ENCODE measurements at places on chromosomes 11 and 22.

GRCh38 chr11:114259551-114259983 lies 36.6 kb upstream of the NNMT start:
- no peak overlapping the region for H3K27ac ChIP-seq
- no peak for DNase-seq
- no peak overlapping the region for H3K4me3 ChIP-seq
- H3K36me3 ChIP-seq = no peaks in the 10 kb centered on the region

DNA sequence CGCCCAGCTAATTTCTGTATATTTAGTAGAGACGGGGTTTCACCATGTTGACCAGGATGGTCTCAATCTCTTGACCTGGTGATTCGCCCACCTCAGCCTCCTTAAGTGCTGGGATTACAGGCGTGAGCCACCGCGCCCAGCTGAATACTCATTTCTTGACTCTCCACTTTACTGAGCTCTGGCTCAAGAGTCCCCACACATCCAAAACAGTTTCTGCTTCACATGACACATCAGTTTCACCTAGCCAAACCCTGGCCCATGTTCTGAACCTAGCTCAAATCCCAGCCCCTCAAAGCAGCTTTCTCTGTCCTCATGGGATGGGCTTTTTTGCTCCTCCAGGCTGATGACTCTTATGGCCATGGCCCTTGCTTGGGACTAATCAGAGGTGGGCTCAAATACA lies 9.8 kb downstream of the HYOU1 start:
- H3K4me3 ChIP-seq = no peak overlapping the region
- H3K4me1 ChIP-seq = peaks cover 40% of the 10 kb centered on the region
- H3K36me3 ChIP-seq = peaks cover 41% of the 10 kb centered on the region
- H3K27me3 ChIP-seq = no peaks in the 10 kb centered on the region

GRCh38 chr11:45830596-45830995 lies 16.7 kb upstream of the CRY2 start:
- H3K36me3 ChIP-seq = no peaks in the 10 kb centered on the region
- DNase-seq = no peak
- H3K27me3 ChIP-seq = peaks cover 10% of the 10 kb centered on the region
- H3K4me3 ChIP-seq = no peak overlapping the region
- H3K4me1 ChIP-seq = peaks cover 12% of the 10 kb centered on the region

GRCh38 chr11:85685820-85686459 lies at the start of gene CCDC89:
CCDC89 (minus strand) TSS chr11:85686195; CDS start chr11:85686130, 65 bp downstream.
- no peaks in the 10 kb centered on the region for H3K27me3 ChIP-seq
- H3K4me3 ChIP-seq = no peak within 1 kb of the TSS
- no peak for DNase-seq
- peak within 1 kb of the TSS; percentile 20 for H3K27ac ChIP-seq
- H3K4me1 ChIP-seq = peaks cover 28% of the 10 kb centered on the region

DNA sequence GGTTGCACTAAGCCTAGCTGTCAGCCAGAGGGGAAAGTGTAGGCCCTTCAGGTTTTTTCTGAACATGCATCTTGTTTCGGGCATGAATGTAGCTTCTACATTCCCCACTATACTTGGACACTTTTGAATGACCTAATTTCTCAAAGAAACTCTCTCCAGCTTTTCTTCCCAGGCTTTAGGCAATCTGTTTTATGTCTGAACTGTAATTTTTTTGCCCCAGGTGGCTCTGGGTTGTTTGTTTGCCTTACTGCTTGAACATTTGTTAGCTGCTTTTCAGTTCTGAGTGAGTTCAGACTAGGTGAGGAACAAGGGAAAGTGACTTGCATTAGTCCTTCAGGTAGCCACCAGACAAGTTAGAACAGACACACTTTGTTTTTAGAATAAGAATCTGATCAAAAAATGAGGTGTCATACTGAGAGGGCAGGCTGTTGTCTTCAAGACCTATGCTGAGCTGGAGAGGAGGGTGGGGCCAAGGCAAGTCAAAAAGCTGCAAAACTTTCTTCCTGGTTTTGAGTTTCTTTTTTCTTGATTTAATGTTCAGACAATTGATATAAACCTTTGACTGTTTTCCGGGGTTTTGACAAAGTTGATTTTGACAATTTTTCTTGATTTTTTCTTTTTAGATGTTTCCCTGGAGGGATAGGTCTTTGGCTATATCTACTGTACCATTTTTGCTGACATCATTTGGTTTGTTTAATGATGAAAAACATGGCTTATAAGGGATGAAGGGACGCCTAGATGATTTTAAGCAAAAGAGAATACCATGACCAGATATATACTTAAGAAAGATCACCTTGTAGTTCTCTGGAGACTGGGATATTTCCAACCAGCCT lies 182.8 kb downstream of the WNT11 start:
- no peak for DNase-seq
- H3K27ac ChIP-seq = peak overlapping the region; percentile 29
- no peaks in the 10 kb centered on the region for H3K27me3 ChIP-seq
- H3K4me1 ChIP-seq = peaks cover 7% of the 10 kb centered on the region
- H3K4me3 ChIP-seq = no peak overlapping the region

- no peak for DNase-seq
- H3K4me3 ChIP-seq = no peak overlapping the region
- H3K36me3 ChIP-seq = no peaks in the 10 kb centered on the region
- peaks cover 9% of the 10 kb centered on the region for H3K27me3 ChIP-seq
- no peak overlapping the region for H3K27ac ChIP-seq
Observed at GRCh38 chr22:44783581-44783980, 31.2 kb downstream of the ARHGAP8 start.

DNA sequence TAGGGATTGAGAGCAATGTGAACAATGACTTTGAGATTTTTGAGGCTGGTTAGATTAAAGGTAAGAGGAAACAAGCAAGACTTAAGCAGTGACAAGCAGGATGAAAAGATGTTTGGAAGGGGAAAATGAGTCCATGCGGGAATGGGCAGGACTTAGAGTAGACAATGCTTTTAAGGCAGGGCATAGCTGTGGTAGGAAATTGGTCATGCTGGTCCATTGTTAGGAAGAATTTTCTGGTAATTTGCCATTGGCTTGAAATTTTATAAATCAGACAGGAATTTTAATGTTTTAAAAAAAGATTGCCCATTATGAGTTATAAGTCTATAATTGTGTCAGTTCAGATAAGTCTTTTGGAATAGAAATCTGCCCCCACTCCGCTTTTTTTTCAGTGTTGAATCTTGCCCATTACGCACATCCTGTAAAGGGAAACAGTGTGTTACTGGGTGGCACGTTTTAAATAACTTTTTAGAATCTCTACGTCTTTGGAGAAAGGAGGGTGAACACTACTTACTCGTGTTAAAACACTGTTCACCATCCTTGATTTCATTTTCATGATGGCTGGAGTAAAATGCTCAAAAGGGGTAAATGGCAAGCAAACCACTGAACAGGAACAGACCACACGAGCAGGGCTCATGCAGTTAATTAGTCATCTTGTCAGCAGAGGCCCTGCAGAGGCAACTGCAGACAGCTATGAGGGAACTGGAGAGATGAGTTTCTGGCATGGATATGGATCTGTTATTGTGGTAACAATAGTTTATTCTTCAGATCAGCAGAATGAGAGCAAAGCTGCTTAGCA lies 25.0 kb downstream of the SWAP70 start:
- H3K27me3 ChIP-seq = no peaks in the 10 kb centered on the region
- H3K4me1 ChIP-seq = peaks cover 3% of the 10 kb centered on the region
- no peaks in the 10 kb centered on the region for H3K36me3 ChIP-seq
- no peak overlapping the region for H3K4me3 ChIP-seq

GRCh38 chr11:73387594-73388264 lies 11.5 kb downstream of the RELT start:
- H3K4me1 ChIP-seq = peaks cover 40% of the 10 kb centered on the region
- no peaks in the 10 kb centered on the region for H3K27me3 ChIP-seq
- H3K36me3 ChIP-seq = no peaks in the 10 kb centered on the region
- peak overlapping the region; percentile 87 for H3K27ac ChIP-seq

Measured in activated T-cell treated with anti-CD3 and anti-CD28 coated beads, Interleukin-2, amount 50 U/mL, for 72 hours (primary cell).